ENCODE measurements at places on chromosomes 3 and 15. TPM values are rescaled to one million over a fixed set of nuclear protein-coding genes. Genes with fewer than 3 reads are reported as not detected.

DNA sequence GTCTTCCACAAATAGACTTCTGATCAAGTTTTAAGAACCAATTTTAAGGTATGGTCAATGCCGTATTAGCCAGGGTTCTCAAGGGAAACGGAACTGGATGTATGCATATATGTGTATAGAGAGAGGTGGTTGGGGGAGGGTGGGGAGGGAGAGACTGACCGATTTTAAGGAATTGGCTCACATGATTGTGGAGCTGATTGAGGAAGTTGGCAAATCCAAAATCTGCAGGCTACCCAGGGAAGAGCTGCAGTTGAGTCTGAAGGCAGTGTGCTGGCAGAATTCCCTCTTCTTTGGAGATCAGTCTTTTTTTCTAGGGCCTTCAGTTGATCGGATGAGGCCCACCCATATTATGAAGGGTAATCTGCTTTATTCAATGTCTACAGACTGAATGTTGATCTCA lies 40.8 kb upstream of the SPRED1 start:
- DNase-seq: no peak

GRCh38 chr3:149339931-149340309 lies 6.5 kb upstream of the TM4SF18 start:
- peak; percentile 97 for DNase-seq

DNA sequence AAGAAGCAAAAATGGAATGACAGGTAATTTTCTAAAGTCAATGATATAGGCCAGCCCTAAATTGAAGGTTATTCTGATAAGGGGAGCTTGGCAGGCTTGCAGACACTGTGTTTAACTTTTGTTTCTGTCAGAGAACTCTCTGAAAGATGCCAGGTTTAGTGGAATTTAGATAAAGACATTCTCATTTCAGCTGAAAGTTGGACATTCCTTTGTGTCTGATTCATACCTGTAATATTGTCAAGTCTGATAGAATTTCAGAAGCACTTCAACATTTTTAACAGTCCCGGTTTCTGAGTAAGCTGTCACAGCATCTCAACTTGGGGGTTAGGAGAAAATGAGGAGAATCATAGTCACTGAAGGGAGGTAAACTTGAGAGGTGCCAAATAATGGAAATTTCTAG lies 84.0 kb downstream of the DIPK2A start:
- peak; percentile 34 for DNase-seq

- no peak for DNase-seq
These were observed 242.3 kb downstream of the FHIT start for GRCh38 chr3:61008998-61009380.

Gene RUBCN
- 12.6 TPM for polyA plus RNA-seq

- DNase-seq: peak; percentile 39
These were observed 3.3 kb downstream of the SCAMP2 start for GRCh38 chr15:74869726-74870407.

GRCh38 chr3:80492162-80492561 lies 724.4 kb upstream of the ROBO1 start:
- DNase-seq: no peak

Gene CMTM6
- polyA plus RNA-seq: 29.4 TPM

Gene P2RY12
- polyA plus RNA-seq: not detected

DNA sequence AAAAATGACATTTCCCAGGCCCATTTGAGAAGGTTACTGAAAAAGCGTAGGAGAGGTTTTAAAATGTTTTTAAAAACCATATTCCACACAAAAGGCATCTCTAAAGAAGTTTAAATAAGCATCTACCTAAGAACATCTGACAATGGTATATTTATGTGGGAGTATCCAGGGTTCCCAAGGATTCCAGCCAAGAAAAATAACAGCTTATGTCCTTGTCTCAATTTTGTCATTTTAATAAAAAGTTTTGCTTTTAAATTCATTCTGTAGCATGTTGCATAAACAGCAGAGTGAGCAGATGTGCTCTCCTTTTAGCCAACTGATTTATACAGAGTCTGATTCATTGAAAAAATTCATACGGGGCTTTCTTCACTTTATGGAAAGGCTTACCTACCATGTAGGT lies 129.9 kb downstream of the LRRC3B start:
- DNase-seq: no peak

Gene UROC1
- polyA plus RNA-seq: not detected

Gene CHST14
- polyA plus RNA-seq: 20.6 TPM

Gene EAF2
- polyA plus RNA-seq: 2.3 TPM

Gene KLF15
- 0.24 TPM for polyA plus RNA-seq

Gene KLHL40
- not detected for polyA plus RNA-seq

Gene CISH
- polyA plus RNA-seq: 4.0 TPM

DNA sequence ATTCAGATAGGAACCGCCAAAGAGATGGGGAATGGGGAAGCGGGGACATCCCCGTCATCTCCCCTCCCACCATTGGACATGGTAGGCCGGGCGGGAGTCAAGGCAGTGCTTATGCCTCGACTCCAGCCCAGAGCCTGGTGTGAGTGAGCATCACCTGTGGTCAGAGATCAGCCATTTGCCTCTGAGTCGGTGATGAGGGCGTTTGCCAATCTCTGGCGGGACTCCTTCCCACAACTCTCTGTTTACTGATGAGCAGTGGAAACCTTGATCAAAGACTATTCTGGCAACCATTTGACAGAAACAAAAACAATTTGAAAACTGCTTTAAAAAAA lies 63.9 kb upstream of the HES1 start:
- no peak for DNase-seq

DNA sequence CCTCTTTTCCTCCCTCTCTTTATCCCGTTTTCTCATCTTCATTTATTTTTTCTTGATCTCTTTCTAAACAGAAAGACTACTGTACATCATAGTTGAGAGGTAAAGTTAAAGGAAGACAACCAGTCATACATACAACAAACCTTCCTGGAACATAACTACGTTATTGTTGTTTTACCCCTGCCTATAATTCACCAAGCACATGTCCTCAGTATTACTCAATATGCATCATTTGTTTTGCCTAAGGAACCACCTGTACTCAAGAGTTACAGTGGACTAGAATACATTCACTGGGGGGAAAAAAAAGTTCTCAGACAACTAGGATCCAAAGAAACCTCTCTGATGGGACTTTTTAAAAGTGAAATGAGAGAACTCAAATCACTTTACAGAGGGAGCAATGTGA lies 344.7 kb upstream of the RBMS3 start:
- DNase-seq: no peak

DNA sequence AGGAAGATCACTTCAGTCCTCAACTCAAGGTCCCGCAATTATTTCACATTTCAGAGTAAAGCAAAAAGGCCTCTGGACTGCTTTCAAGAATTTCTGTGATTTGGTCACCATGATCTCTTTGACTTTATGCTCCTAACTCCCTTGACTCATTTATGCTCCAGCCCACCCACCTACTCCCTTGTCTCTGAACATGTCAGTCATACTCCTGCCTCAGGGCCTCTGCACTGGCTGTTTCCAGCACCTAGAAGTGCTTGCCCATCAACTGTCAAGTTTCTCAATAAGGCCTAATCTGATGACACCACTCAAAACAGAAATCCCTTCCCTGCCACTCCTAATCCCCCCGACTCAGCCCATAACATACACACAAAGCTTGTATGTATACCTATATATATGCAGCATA lies 36.1 kb upstream of the CSPG5 start:
- DNase-seq: no peak

- no peak for DNase-seq
These were observed 3.0 kb upstream of the CD80 start for GRCh38 chr3:119562307-119562961.

Gene PAQR5
- 2.3 TPM for polyA plus RNA-seq

- DNase-seq: no peak
These were observed 59.1 kb downstream of the DRD3 start for GRCh38 chr3:114119776-114120175.

GRCh38 chr3:185715091-185715490 lies 109.8 kb downstream of the IGF2BP2 start:
- DNase-seq: peak; percentile 56

DNA sequence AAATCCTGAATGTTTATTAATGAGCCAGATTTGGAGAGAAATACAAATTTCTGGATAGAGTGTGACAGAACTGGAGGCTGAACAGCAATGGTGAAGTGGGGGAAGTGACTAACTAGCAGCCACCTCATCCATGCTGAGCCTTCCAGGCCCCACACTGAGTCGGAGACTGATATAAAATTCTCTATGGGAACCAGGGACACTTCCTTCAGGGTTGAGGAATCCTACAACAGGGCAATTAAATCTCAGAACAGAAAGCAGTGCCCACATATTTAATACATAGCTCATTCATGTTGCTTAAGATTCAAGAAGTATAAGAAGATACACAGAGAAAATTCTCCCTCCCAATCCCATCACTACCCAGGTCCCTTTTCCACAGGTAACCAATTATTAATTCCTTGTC lies 49.3 kb downstream of the HACD2 start:
- DNase-seq: peak; percentile 75

GRCh38 chr3:127899200-127899599 lies 15.8 kb upstream of the KBTBD12 start:
- no peak for DNase-seq

DNA sequence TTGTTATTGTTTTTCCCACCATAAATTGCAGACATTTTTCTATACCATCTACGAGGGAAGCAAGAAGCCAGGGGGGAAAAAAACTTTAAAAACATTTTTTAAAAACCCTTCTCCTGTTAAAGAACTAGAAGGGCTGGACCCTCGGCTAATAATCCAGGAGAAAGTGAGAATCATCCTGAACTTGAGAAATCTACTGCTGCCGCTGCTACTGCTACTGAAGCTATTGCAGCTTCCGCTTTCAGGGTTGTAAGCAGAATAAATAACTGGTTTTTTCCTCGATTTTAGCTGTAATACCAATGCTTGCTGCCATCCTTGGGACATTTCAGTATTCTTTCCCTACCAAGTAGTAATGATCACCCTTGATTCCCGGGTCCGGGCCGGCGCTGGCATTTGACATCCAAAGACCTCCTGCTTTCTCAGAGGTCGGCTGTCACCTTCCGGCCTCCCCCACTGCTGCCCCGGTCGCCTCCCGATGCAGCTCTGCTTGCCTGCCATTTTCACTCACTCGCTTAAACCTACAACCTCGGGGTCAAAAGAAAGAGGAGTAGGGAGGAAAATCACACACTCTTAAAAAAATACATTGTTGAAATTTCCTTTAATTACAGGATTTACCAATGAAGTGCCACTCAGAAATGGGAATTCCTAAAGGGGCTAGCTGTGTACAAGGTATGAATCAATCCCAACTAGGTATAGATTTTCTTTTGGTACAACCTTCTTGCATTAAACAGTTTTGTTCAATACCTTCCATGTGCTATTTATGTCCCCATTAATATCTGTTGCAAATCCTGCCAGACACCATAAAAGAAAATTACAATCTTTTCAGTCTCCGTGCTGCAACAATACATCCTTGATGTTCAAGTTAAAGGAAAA lies 674 bp upstream of the MECOM start:
- DNase-seq: no peak

GRCh38 chr3:4310971-4311370 lies 7.8 kb downstream of the SETMAR start:
- no peak for DNase-seq

- DNase-seq: no peak
These were observed 346.4 kb upstream of the KCNMB2 start for GRCh38 chr3:178189854-178190253.

Gene DNASE1L3
- not detected for polyA plus RNA-seq

Gene ALG1L2
- polyA plus RNA-seq: not detected

Gene PRKCD
- polyA plus RNA-seq: 19.0 TPM

GRCh38 chr15:31469786-31470525 lies 143.3 kb downstream of the KLF13 start:
- no peak for DNase-seq

GRCh38 chr3:4805662-4806061 lies 173.6 kb upstream of the BHLHE40 start:
- DNase-seq: no peak

GRCh38 chr3:66163222-66163621 lies 57.6 kb upstream of the SLC25A26 start:
- no peak for DNase-seq

DNA sequence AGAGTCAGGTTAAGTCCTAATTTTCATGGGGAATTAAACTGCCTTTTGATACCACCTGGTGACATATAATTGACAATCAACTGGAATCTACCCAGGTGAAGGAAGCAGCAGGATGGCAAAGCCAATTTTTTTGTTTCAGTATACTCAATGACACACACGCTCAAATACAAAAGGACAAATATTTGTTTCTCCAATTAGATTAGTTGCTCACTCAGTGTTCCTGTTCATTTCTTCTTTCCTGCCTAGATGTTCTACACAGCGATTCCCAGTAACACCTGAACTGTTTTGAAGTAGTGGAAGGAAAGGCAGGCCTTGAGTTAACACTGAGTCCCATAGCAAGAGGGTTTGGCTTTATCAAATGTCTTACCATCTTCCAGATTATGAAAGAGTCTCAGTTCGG lies 157.5 kb downstream of the PDZRN3 start:
- no peak for DNase-seq

Gene PTH1R
- 0.56 TPM for polyA plus RNA-seq

Gene MEGF11
- not detected for polyA plus RNA-seq

Gene PRSS50
- not detected for polyA plus RNA-seq

- no peak for DNase-seq
These were observed 919.7 kb upstream of the CADM2 start for GRCh38 chr3:84039099-84039498.

GRCh38 chr3:104549099-104549714 lies 817.5 kb upstream of the ALCAM start:
- no peak for DNase-seq

Gene SPATA12
- not detected for polyA plus RNA-seq

GRCh38 chr15:70505936-70506912 lies 257.1 kb downstream of the UACA start:
- DNase-seq: no peak

- DNase-seq: no peak
These were observed 184.3 kb upstream of the LINGO1 start for GRCh38 chr15:77816983-77817382.

Gene IQSEC1
- 11.6 TPM for polyA plus RNA-seq

DNA sequence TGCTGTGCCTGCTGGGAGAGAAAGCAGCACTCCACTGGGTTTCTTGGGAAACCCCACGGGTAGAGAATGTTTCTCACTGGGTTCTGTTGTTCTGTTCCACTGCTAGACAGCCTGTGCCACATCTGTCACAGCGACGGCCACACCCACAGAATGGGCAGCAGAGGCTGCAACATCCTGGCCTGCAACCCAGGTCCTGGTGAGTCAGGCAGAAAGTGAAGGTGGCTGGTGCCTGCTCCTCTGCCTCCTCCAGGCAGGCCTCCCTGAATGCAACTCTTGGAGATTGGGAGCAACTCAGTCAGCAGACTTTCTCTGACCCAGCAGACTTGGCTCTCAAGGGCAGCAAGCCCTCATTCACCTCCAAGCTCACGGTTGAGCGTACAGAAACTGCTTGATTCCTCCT lies 13.0 kb downstream of the C3orf18 start:
- DNase-seq: no peak
